ENCODE measurements at places on chromosomes 12 and 14. TPM values are rescaled to one million over a fixed set of nuclear protein-coding genes. Genes with fewer than 3 reads are reported as not detected.

Gene SPIC
- total RNA-seq = not detected

Gene HELB
- total RNA-seq = 0.81 TPM

Gene GALC
- total RNA-seq = 12.0 TPM

Gene PPP1R36
- total RNA-seq = 0.19 TPM

Gene NANOG
- not detected for total RNA-seq

Gene TMEM179
- not detected for total RNA-seq

Gene ZC3H10
- 5.8 TPM for total RNA-seq

Gene CAPRIN2
- total RNA-seq = 21.2 TPM

Gene ARHGAP9
- total RNA-seq = 4.1 TPM

Gene CLEC4A
- total RNA-seq = 0.38 TPM

Gene PDZRN4
- not detected for total RNA-seq

DNA sequence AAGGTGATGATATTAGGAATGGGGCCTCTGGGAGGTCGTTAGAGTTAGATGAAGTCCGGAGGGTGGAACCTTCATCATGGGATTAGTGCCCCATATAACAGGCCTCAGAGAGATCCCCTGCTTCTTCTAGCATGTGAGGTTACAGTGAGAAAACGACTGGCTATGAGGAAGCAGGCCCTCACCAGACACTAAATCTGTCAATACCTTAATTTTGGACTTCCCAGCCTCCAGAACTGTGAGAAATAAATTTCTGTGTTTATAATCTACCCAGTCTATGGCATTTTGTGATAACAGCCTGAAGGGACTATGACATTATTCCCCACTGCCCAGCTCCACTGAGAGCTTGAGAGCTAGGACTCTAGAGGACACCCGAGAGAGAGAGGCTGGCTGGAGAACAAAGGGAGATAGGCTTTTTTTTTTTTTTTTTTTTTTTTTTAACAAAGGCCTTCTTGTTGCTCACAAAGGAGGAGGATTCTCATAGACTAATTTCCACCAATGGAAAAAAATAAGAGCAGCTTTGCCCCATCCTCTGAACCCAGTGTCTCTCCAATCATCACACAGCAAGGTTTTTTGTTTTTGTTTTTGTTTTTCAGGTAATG lies 87.8 kb upstream of the EEA1 start:
- no peak for DNase-seq

- DNase-seq = peak; percentile 62
These were observed at the start of gene HHIPL1 for GRCh38 chr14:99644723-99645544. Gene HHIPL1, plus strand, starts transcription at chr14:99645129. Its CDS starts 79 bp downstream, at chr14:99645208.

- no peak for DNase-seq
These were observed at the start of gene PLEKHG7 for GRCh38 chr12:92702754-92703679. Gene PLEKHG7, plus strand, starts transcription at chr12:92702989. Its CDS starts 3,643 bp downstream, at chr12:92706632.

DNA sequence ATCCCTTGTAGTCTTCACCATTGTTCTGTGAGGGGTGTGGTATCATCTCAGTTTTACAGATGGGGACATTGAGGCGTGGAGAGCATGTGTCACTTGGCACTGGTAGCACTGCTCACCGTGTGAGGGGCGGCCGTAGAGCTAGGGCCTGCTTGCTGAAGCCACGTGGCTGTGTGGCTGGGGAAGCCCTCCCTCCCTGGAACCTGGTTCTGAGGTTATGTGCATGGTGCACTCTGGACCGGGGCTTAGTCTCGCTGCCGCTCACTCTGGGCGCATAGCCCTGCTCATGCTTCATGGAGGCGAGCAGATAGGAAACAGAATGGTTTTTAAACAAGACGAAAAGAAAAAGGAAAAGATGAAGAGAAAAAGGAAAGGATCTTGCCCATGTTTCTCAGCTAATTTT lies 46.1 kb downstream of the CACNA1C start:
- DNase-seq = no peak

GRCh38 chr12:66804563-66804974 lies 125.7 kb upstream of the GRIP1 start:
- DNase-seq = no peak

GRCh38 chr12:9667403-9668160 lies 1.9 kb upstream of the CLEC2D start:
- no peak for DNase-seq

- peak; percentile 54 for DNase-seq
These were observed 24.8 kb downstream of the CLECL1 start for GRCh38 chr12:9707864-9708808.

DNA sequence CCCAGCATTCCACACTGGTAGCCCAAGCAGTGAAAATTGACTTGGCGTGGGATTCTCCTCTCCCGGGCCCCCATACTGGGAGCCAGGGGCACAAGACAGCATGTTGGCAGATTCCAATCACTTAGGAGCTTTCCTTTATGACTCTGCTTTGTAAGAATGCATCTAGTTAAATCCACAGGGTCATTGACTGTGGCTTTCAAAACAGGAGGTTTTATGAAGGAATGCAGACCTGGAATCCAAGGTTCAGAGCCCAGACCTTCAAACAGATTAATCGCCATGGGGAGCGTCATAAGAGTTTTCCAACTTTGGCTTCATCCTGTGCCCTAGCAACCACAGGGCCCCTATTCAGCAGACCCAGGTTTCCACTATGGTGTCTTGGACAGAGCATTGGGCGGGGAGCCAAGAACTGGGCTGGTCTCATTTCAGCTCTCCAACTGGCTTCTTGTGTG lies 76.4 kb upstream of the RMST start:
- no peak for DNase-seq

DNA sequence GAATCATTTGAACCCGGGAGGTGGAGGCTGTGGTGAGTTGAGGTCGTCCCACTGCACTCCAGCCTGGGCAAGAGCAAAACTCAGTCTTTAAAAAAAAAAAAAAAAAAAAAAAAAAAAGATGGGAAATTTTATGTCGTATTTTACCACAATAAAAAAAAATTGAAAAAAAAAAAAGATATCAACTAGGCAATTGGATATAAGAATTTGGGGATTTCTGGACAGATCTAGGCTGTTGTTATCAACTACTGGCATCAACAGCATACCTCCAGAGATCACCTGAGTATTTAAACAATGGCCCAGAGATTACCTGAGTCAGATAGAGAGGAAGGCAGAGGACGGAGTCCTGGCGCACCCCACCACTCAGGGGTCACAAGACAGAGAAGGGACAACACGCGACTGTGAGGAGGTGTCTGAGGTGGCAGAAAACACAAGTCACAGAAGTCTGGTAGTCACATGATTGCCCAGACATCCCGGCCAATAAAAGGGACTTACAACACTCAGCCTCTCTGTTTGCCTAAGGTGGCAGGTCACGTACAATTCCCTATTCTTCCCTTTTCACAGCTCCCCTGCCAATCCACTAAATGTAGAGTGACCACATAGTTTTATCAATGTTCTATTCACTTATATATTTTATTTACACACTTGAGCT lies 1.8 kb downstream of the SPRING1 start:
- DNase-seq = no peak

DNA sequence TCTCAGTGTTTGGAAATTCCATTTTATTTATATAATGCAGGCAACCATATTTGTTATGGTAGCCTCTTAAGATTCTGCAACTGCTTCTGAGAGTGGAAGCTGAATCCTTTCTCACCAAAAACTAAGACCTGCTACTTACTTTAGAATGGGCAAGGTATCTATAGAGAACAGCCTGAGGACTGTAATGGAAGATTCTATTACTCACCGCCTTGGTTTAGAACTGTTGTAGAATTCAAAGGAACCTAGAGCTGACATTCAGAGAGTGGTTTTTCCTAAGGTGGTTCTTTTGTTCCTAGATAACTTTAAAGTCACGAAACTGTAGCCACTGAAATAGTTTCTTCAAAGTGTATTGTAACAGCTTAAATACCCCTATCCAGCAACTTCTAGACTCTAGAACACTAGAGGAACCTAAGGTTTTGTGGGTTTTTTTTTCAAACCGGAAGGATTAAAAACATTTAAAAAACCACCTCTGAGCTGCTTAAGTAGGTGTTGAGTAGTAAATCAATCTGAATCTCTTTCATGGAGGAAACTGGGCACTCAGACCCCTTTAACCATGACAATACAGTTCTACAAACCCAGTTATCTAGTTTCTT lies 4.2 kb downstream of the TDP1 start:
- no peak for DNase-seq

DNA sequence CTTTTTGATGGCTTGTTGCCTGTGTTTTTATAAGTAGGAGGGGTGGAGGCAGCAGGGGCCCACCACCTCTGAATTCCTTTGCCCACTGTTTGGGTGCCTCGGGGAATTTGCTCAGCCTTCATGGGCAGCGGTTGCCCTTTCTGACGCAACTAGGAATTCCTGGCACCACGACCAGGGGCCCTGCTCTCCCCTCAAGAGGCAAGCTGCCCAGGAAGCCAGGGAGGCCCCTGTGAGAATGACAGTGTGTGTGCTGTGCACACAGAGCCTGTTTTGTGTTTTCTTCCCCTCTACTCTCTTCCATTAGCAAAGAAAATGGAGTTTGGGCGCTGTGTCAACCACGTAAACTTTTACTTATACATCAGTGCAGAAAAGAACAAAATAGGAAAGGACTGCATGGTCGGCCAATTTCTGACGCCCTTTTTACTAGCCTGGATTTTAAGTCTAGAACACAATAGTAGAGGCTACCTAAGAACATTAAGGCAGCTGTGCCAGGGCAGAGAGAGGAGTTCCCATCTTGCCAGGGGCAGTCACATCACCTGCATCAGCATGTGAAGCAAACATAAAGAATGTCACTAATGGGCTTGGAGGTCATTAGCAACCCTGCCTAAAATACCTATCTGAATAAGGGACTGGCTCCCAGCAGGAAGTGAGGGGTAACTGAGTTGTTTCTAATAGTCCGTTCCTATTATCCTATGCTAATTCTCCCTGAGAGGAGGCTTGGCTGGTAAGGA lies 17.9 kb upstream of the PTGR2 start:
- peak; percentile 56 for DNase-seq

DNA sequence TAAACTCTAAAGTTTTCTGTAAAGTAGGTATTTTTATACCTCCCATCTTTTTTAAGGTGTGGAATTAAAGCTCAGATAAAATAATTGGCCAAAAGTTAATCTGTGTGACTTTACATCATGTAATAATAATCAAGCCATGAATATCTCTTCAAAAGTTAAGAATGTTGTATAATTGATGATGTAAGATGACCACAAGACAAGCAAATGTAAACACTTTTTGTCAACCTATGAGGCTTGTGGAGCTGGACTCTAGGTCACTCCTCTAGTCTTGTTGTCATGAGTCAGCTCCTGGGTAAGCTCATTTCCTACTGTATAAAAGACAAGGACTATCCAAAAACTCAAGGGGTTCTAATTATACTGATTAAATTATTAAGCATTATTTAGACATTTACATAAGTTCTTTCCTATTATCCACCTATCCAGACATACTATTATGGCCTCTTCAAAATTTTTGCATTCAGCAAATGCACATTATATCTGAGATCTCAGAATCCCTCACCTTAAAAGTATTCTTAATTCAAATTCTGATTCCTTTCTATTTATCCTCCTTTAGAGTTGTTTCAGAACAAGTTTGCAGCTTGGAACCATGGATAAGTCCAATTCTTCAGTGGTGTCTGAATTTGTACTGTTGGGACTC lies at the start of gene OR4K5:
TSS of gene OR4K5 (plus strand) at position 587 of the 637 bp plus-strand sequence. CDS start at position 587, 0 bp downstream.
- DNase-seq = no peak

GRCh38 chr12:83199069-83199468 lies 512.4 kb downstream of the TMTC2 start:
- DNase-seq = no peak

- peak; percentile 50 for DNase-seq
These were observed 54.3 kb downstream of the GALNT9 start for GRCh38 chr12:132275110-132275531.

GRCh38 chr12:29043069-29043468 lies 106.0 kb upstream of the FAR2 start:
- no peak for DNase-seq

DNA sequence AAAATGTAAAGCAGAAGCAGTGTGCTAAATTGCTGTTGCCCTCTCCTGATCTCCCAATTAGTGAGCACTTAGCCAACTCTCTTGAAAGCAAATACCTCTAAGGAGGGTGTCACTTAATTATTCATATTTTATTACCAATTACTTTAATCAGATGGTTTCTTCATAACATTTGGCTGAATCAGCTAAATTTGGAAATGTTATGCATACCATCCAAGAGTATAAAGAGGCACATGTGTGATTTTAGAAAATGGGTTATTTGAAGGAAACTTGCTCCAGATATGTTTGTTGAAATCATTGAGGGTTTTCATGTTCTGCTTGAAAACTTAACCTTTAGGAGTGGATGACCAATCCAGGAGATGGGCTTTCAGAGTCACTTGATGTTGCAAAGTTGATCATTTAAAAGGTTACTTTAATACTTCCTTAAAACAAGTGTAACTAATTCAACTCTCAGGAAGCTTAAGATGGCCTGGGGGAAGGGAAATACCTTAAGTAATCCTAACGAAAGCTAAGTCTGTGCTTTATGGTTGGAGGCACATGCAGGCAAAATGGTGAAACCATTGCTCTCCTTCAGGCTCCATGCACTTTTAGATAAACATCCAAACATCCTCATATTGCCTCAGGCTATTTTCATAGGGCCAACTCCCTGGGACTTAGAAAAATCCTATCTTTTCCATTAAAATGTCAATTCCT lies 434.5 kb downstream of the MDGA2 start:
- no peak for DNase-seq

- DNase-seq = no peak
These were observed 87.0 kb downstream of the GALNT8 start for GRCh38 chr12:4807116-4807783.

- no peak for DNase-seq
These were observed 7.9 kb downstream of the IFI27L2 start for GRCh38 chr14:94121485-94121884.

GRCh38 chr12:108939594-108939993 lies 59.7 kb downstream of the DAO start:
- no peak for DNase-seq

All from Right ventricle myocardium superior (tissue), 1 donor.